ENCODE measurements at places on chromosomes 16 and 17.

DNA sequence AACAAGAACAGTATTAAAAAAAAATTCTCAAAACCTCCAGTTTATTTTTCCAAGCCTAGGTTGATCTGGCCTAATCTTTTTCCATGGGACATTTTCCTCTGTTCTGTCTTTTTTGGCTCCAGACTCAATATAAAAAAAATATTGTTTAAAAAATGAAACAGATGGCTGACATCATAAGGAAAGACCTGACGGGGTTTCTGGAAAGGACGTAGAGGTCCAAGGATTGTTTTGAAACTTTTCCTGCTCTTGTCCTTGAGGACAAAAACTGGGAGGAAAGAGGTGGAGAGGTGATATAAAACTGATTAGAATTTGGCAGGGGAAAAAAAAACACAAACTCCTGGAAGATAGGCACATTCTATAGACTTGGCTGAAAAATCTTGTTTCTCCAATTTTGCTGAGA lies 211.4 kb upstream of the CDH11 start:
- no peak for DNase-seq

- no peak for DNase-seq
These were observed 27.0 kb upstream of the RGS9 start for GRCh38 chr17:65109990-65110680.

DNA sequence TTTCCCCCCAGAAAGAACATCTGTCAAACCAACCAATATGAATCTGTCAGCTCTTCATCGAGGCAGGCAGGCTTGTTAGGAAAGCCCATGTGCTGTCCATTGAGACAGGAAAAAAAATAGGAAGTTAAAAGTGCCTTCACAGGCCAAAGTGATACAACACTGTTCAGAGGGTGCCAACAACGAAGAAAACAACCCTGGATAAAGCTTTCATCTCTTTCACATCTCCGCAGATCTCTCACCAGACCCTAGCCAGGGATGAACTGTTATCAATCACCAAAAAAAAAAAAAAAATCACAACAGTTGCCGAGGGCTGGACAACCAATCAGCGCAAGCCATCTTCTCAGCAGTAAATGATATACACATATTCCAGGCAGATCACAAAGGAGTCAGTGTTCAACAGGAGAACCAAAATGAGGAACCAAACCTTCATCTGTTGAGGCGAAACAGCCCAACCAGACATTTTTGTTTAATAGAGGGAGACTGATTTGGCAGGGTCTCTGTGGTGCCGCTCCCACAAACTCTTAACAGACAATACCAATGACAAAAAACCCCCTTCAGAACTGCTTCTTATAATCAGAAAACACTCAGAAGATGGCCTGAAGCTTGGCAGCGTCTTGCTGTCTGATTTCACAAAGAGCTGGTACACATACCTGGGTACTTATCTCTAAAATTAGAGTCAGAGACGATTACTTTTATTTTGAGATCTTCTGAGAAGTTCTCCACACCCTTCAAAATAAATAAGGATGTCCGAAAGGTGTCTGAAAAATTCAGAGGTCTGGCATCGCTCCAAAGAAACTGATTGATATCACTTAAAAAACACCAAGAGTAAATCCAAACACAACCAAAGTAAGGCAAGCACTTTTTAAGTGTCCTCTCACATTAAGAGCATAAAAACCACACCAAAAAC lies 1.8 kb downstream of the MAP3K14 start:
- no peak for DNase-seq

- no peak for DNase-seq
These were observed 13.4 kb downstream of the C17orf58 start for GRCh38 chr17:67982686-67983382.

- DNase-seq: no peak
These were observed 14.3 kb downstream of the LITAF start for GRCh38 chr16:11572301-11572995.

DNA sequence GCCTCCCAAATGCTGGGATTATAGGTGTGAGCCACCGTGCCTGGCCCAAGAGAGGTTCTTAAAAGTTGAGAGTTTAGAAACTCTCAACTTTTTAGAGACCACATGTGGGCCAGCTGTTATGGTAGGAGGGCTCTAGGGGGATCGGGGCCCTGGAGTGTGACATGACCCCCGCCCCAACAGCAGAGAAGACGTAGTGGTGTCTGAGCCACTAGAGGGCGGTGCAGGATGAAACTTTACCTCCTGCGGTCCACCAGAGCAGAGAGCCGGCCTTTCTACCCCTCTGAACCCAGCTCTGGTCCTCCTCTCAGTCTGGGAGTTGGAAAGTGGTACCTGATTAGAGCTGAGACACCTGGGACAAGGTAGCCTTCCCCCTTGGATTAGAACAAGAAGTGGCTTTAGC lies 7.4 kb downstream of the CDK5RAP3 start:
- DNase-seq: no peak

DNA sequence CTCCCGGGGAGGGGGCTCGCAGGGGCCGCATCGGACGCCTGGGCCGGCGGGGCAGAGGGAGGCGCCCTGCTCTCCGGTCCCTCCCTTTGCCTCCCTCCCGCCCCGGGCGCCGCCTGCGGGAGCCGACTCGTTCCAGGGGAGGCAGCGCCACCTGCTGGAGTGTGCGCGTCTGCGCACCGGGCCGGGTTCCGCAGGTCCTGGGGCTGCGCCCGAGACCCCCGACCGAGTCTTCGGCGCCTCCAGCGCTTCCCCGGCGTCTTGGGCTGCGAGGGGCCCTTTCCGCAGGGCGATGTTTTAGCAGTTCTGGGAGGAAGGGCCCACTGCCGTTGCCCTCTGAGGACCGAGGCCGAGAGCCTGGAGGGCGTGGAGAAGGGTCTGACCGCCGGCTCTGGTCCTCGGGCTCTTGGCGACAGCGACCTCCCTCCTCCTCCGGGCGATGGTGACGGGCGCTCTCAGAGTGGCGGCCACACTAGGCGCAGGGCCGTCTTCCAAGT lies 106.3 kb downstream of the SEC14L1 start:
- peak; percentile 67 for DNase-seq

DNA sequence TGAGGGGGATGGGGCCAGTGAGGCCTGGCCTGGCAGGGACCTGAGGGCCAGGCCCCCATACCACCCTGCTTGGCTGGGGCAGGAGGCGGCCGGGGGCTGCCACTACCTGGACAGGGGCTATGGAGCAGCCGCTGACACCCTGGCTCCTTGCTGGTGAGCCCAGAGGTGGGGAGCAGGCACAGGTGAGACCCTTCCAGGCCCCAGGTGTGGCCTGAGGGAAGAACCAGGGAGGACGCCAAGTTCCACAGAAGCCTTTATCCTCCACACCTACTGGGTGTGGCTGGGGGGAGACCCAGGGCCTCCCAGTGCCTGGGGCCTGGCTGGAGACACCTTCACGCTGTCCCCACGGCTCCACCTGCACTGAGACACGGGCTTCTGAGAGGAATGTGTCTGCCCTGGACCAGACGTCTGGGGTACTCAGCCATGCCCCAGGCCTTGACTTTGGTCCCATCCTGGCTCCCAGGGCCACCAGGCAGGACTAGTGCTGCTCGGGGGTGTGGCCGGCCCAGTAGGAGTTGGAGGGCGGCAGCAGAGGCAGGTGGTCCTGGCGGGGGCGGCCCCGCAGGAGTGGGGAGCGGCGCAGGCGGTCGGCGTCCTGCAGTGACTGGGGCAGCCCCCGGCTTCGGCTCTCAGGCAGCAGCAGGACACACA lies 4.7 kb downstream of the SLC22A31 start:
- no peak for DNase-seq

DNA sequence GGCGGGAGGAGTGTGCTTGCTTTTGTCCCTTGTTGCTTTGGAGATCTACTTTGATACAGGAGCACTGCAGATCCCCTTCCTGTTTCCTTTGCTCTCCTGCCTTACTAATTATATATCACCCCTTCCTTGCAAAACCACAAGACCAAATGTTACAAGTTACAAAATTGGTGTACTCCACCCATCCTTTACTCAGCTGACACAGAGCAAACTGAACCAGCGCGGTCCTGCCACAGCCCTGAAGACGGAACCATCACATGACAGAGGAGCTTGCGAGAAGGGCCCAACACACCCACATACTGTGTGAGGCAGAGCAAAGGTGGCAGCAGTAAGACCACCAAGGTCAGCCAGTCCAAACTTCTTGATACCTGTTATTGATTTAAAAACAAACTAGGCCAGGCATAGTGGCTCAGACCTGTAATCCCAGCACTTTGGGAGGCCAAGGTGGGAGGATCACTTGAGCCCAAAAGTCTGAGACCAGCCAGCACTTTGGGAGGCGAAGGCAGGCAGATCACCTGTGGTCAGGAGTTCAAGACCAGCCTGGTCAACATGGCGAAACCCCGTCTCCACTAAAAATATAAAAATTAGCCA lies 33.2 kb downstream of the CYTH1 start:
- peak; percentile 74 for DNase-seq

DNA sequence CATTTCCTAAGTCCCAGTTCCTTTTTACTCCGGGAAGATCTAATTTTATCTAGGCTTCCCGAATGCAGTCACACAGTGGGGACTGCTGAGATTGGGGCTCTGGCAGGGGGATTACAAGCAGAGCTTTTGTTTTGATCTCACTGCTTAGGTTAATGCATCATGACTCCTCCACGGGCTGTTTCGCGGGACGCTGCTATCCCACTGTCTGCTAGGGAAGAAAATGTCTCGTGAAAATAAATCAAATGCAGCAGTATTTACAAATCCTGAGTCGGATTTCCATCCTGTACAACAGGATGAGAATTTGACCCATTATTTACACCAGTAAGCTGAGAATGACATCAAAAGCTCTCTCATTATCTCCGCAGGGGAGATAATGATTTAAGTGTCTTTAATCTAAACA lies 83.8 kb downstream of the CDH11 start:
- DNase-seq: no peak

DNA sequence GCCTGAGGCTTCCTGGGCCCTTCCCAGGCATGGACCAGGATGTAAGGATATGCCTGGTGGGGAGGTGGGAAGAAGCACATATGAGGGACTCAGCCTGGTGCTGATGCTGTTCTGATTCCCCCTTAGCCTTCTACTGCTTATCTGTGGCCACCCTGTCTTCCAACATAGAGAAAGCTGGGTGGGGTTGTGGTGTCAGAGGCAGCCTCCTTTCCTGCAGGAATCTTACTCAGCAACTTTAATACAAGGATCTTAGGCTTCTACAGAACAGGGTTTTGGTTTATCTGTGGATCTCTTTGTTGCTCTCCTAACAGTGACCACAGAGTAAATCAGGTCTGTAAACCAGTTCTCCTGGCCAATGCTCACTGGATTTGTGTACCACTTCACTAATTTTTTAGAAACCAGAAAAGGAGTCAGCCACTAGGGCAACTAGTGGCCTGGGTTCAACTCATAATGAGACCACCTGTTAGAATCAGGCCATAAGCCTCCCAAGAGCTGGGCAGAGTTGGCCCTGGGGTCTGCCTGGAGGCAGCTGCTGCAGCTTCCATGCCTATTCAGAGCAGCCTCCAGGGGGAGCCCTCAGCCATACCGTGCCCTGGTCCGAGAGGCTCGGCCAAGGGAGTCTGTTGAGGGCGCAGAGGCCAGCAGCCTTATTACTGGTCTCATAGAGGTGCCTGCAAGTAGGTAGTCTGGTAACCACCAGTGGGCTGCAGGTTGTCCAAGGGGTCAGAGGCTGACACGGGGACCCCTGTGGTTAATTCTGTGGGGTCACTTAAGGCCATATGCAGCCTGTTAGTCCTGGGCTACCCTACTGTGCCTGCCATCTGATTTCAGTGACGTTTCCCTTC lies 7.1 kb downstream of the HAS3 start:
- peak; percentile 55 for DNase-seq

- DNase-seq: no peak
These were observed 7.0 kb downstream of the COX4I1 start for GRCh38 chr16:85806539-85806938.

- DNase-seq: no peak
These were observed 87.3 kb upstream of the CORO6 start for GRCh38 chr17:29709866-29710519.

- DNase-seq: peak; percentile 74
These were observed at the start of gene C16orf54 for GRCh38 chr16:29745853-29746345. TSS of gene C16orf54 (minus strand) at chr16:29745990. CDS start at chr16:29744951, 1,039 bp downstream.

DNA sequence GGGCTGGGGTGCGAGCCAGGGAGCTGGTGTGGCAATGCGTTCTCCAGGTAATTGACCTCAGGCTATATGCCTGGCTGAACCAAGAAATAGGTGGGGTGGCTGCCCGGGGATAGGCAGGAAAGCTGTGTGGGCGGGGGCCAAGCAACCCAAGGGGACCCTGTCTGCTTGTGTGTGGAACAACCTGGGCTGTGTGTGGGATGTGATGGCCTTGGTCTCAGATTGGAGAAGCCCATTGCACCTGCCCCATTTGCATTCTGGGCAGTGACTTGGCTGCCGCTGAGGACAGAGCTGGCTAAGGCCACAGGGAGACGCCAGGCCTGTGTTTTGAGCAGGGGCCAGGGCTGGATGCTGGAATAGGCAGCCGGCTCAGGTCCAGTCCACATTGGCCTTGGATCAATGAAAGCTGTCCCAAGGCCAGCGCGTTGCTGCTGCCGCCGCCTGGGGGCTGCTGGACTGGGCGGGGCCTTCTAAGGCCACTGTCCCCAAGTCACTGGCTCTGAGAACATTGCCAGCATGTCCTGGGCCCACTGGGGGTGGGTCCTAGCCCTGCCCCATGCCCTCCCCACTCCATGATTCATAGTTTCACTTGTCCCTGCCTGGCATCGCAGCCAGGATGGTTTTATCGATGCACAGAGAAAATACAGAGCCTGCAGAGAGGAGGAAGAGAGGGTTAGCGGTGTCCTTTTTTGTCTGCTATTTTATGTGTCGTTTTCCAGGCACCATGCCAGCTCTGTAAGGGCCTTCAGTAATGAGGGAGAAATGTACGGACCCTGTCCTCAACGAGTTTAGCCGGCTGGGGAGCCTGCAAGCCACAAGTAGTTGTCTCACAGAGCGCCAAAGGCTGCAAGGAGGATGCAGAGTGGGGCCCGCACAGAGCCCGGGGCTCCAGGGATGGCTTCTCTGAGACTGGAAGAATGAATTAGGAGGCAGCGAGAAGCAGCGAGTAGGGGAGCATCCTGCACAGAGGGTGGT lies 43.9 kb downstream of the NKD1 start:
- peak; percentile 97 for DNase-seq

- DNase-seq: no peak
These were observed 8.5 kb downstream of the SSTR5 start for GRCh38 chr16:1080801-1081733.

DNA sequence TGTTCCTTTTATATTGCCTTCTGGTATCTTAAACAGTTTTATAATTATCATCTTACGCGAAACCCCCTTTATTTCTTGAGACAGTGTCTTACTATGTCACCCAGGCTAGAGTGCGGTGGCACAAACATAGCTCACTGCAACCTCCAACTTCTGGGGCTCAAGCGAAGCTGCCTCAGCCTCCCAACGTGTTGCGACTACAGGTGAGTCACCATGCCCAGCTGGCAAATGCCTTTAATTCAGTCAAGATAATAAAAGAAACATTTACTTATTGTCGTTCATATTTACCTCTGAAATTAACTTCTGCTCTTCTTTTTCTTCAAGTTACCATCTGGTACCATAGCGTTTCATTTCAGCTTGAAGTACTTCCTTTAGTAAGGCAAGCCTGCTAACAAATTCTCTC lies 43.9 kb downstream of the FBXL20 start:
- no peak for DNase-seq

GRCh38 chr17:66829386-66829864 lies 5.5 kb upstream of the CACNG5 start:
- peak; percentile 35 for DNase-seq

GRCh38 chr16:15598648-15599190 lies 44.2 kb downstream of the MARF1 start:
- no peak for DNase-seq

- no peak for DNase-seq
These were observed 35.4 kb upstream of the RNF43 start for GRCh38 chr17:58452738-58453137.

All from tibial artery (tissue), 4 donors.